ENCODE measurements at places on chromosomes 3 and 15.

DNA sequence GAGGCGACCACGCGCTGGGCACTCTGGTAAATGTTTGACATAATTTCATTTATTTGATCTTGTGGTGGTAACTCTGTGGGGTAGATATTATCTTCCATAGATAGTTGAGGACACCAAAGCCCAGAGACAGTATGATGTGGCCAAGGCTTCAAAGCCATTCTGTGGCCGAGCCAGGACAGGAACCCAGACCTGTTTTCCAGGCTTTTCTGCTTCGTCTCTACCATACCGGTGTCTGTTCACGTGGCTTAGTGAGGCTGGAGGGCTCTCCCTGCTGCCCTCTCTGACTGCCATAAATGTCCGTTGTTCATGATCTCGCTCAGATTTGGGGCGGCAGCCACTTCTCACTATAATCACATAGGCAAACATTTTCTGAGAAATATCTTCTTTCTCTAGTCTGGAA lies 134.7 kb downstream of the PEX5L start:
- no peak for DNase-seq
- H3K36me3 ChIP-seq: no peaks in the 10 kb centered on the region
- no peak overlapping the region for H3K27ac ChIP-seq
- peaks cover 5% of the 10 kb centered on the region for H3K27me3 ChIP-seq
- no peaks in the 10 kb centered on the region for H3K4me1 ChIP-seq

DNA sequence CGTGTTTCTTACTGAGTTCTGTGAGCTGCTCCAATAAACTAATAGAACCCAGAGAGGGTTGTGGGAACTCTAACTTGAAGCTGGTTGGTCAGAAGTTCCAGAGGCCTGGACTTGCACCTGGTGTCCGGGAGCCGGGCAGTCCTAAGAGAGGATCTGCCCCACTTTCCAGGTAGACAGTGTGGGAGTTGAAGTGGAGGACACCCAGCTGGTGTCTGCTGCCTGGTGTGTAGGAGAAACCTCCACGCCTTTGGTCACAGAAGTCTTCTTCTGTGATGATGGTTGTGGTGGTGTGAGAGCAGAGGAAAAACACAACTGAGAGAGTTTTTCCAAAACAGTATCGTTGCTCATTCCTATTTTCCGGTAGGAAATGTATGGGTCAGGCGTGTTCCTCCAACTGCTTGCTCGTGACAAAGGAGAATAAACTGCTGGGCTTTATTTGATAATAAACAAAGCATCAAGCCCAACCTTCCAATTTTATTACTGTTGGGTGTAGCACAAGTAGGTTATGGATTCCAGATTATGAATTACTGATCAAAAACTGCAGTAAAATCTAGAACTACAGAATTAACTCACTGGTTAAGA lies 137.0 kb downstream of the KLF13 start:
- H3K4me1 ChIP-seq: peaks cover 42% of the 10 kb centered on the region
- H3K27me3 ChIP-seq: no peaks in the 10 kb centered on the region
- no peaks in the 10 kb centered on the region for H3K36me3 ChIP-seq
- no peak overlapping the region for H3K27ac ChIP-seq

DNA sequence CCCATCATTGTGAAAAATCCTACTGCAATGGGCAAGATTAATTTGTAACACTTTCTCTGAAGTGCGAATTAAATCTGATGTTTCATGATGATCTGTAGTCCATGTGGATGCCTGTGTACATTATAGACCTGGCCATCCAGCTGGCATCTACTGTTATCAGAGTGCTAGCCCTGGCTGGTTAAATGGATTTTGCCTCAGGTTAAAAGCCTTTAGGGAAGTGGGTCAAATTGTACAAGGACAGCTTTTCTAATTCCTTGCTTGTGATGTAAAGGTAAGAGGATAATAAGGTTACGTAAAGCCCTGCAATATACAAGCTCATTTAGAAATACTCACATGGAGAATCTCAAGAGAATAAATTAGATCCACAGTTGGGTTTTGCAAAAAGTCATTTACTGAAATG lies 138.2 kb downstream of the EPHA3 start:
- DNase-seq: no peak
- no peaks in the 10 kb centered on the region for H3K27me3 ChIP-seq
- no peaks in the 10 kb centered on the region for H3K36me3 ChIP-seq
- H3K4me1 ChIP-seq: no peaks in the 10 kb centered on the region
- no peak overlapping the region for H3K27ac ChIP-seq
- H3K4me3 ChIP-seq: no peak overlapping the region

GRCh38 chr3:7205962-7206361 lies 345.0 kb downstream of the GRM7 start:
- H3K27ac ChIP-seq: no peak overlapping the region
- no peaks in the 10 kb centered on the region for H3K27me3 ChIP-seq
- no peak for DNase-seq

DNA sequence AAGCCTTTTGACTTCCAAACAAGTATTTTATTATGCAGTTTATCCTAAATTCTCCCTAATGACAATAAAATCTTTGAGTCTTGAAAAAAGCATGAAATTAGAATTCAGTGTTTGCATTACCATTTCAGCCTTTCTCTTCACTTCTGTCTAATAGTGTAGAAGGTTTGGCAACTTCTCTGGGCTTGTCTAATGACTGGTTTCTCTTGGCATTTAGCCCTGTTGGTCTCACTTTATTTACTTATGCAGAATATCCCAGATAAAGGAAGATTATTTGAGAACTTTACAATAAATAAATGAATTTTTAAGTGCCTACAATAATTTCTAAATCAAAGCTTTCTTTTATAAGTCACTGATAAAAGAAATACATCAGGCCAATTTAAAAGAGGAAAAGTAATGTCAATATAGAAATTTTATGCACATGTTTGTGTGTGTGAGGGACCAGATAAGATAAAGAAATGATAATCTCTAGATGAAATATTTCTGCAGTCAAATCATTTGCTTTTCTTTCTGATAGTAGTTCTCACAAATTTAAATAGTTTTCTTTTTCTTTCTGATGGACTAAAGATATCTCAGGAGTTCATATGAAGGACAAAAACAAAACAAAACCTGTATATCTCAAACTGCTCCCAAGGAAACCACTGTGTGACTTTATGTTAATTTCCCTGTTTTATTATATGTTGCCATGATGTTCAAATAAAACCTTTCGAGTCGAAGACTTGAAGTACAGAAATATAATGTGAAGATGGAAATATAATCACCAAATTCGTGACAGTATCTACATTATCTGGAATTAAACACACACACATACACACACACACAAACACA lies 533.1 kb upstream of the CBLB start:
- H3K4me1 ChIP-seq: peaks cover 8% of the 10 kb centered on the region
- no peak for DNase-seq
